ENCODE measurements at places on chromosomes 6 and 20.

DNA sequence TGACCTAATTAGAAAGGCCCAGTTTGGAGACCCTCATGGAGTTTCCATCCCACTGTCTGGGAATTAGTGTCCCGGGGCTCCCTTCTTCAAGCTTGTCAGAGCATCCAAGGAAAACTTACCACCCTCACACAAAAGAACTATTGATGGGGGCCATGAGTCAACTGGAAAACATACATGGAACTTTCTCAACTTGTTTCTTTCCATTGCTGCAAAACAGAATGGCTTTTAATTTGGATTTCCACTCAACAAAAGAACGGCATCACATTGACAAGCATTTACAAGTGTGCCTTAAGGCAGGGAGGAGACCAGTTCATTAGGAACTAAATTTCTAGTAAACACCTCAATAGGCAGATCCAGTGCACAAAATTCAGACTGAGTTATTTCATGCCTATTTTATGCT is 289.1 kb upstream of the PREP start:
- DNase-seq, result no peak

DNA sequence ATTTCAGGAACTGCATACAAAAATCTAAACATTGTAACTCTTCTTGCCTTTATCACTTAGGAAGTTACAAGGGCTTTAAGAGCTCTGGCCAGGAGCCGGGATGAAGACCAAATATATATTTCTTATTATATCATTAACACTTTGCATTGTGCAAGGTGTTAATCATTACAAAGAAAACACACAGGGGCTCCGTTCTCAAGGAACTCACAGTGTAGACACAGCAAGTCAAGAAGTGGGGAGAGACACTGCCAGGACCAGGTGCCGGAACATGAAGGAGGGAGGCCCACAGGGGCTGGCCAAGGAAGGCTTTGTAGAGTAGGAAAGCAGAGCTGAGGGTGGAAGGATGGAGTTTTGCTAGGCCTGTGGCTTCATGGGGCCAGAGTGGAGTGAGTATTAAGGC is 17.4 kb downstream of the ITPR3 start:
- no peak for DNase-seq

GRCh38 chr6:135383301-135383700 is 114.2 kb downstream of the AHI1 start:
- no peak for DNase-seq

GRCh38 chr20:49392745-49393144 is 89.7 kb downstream of the KCNB1 start:
- DNase-seq, result no peak

GRCh38 chr6:146269482-146269881 is 240.6 kb downstream of the GRM1 start:
- no peak for DNase-seq

GRCh38 chr6:96202571-96202970 is 186.8 kb downstream of the FUT9 start:
- DNase-seq, result no peak

DNA sequence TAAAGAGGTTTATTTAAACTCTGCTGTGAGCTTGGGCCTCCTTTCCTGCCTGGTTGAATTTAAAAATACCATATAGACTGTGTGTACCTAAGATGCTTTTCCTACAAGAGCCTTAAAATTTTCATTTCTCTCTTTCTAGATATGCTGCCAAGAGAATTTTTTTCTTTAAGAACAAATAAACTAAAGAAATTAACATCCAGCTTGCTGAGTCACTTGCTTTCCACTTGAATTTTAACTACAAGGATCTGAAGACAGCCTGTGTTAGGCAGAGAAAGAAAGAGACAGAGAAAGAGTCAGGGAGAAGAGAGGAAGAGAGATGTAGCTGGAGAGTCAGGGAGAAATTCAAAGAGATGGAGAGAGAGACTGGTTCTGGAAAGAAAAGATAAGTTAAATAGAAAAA is 18.3 kb upstream of the SNAP25 start:
- DNase-seq, result no peak

DNA sequence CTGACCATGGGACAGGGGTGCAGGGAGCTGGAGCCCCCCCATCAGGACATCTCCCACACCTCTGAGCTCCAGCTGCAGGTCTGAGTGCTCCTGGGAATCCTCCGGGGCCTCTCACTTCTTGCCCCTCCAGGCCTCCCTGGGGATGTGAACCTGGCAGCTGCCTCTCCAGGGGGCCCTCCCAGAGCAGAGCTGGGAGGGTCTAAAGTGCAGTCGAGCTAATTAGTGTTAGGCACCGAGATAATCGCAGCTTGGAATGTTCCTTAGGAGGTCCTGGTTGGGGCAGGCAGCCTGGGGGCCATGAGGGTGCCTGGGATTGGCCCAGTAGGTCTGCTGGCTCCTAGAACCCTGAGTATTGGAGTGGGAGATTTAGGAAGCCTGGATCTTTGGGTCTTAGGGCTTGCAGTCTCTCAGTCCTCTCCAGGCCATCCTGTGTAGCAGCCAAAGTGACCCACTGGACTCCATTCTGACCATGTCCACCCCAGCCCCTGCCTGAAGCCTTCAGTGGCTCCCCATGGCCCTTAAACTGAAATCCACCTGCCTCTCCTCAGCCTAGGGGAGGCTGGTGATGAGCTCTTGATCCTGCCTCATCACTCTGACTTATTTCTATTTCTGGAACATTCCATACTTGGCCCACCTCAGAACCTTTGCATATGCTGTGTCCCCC is 26.0 kb downstream of the CEBPB start:
- no peak for DNase-seq

DNA sequence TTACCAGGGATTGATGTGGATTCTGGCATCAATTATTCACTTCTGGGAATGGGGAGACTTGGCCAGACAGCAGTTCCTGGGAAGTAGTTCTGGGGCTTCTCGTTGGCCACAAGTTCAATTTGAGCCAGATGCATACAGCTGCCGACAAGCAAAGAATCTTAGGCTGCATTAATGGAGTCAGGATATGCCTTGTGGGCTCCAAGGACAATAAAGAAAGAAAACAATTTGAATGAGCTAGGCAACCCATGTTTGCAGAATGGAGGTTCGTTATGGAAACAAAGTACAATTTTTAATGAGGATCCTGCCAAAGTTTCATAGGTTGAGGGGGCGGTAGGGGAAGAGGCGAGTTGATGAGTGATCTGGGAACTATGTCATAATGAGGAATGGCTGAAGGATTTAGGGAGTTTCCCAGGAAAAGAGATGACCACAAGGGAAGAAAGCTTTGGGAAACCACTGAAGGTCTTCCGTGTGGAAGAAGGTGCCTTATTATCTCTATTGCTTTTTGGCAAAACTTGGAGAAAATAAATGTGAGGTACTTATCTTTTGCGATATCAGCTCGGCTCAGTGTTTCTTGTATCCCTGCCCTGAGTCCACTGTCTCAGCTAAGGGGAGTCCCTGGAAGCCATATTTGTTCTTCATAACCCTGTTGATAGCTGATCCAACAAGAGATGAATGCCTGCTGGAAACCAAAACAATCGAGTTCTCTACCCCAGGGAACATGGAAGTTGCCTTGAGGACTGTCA is 181.0 kb upstream of the ZNF217 start:
- peak; percentile 88 for DNase-seq

GRCh38 chr20:62956387-62957135 is 4.1 kb downstream of the SLC17A9 start:
- DNase-seq, result no peak

DNA sequence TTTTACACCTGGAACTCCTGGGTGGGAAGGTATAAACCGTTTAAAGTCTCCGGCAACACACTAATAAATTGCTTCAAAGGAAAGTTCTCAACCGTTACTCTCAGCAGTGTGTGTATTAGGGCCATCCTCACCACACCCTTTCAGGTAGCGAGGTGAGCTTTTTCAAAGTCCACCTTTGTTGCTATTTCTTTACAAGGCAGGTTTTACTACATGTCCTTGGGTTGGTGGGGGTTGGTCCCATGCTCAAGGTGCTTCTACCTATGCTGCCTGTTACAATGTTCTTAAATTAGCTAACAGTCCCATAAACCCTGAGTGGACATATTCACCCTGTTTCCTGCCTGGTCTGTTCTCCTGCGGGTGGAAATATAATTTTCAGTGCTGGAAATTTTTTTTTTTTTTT is 13.2 kb upstream of the OSER1 start:
- DNase-seq, result no peak

GRCh38 chr20:22810626-22811569 is 224.2 kb upstream of the SSTR4 start:
- no peak for DNase-seq

DNA sequence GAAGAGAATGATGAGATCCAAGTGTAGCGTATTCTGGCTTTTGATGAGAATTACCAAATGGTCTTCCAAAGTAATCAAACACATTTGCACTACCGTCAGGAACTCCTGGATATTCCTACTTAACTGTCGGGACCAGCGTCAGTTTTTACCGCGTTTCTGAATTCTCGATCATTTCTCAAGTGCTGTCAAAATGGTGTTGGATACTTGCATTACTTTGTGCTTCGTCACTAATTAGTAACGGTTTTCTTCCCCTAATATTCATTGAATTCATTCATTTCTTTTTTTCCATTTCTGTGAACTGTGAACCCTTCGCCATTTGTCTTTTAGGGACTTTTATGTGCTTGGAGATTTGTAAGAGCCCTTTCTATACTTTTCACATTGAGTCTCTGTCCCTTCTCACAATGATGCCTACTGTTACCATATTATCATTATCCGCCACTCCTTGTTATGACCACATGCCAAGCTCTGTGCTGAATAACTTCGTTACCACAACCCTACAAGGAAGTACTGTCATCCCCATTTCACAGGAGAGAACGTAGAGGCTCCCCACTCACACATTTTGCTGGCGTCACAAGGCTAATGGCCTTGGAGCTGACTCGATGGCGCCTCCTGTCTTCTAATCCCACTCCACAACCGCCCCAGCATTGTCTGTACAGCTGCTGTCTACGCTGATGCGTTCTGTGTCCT is 74.2 kb upstream of the QKI start:
- DNase-seq, result no peak

DNA sequence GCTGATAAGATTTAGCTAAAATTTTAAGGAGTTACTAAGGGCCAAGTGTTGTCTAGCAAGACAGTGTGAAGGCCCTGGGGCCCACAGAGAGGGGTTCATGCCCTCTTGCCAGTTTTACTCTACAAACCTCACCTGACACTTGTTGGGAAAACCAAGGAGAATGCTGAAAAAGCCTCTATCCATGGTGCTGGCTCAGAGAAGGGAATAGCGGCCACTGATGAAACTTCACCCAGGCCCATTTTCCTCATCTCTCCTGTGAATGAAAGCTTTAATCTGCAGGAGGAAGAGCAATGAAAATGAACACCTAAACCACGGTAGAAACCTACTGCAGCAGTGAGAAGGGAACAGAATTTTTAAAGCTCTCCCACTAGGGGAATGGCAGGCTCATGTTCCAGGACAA is 317.3 kb upstream of the CNR1 start:
- DNase-seq, result no peak

DNA sequence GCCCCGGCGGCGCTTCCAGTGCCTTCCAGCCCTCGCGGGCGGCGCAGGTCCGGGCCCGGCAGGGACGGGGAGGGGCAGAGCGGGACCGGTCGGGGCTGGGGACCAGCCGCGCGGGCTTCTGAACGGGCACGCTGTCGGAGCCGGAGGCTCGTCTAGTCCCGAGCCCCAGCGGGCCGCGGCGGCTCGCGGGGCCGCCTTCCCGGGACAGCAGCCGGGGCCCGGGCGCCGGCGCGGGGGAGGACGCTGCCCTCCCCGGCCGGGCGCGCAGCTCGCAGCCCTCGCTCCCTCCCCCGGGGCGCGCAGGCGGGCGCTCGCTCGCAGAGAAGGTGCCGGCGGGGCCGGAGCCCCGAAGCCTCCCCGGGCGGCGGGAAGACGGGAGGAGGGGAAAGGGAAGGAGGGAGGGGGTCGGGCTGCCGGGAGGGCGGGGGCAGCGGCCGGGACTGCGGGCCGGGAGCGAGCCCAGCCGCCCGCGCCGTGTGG is 696 bp upstream of the SIRPA start:
- no peak for DNase-seq

DNA sequence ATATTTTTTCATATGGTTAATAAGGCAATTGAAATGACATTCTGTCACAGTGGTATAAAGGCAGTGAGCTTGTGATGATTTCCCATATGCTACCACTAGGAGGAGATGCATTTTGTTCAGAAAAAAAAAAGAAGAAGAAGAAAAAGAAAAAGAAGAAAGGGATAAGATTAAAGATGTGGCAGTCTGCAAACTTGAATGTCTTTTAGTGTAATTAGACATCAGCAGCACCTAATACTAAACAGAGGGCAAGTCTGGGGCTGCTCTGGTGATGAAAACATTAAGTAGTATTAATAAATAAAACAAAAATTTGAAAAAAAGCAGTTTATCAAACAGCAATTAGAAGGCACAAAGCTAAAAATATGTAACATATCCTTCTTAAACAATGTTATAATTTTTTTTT is 95.4 kb upstream of the DEFB112 start:
- DNase-seq, result no peak

DNA sequence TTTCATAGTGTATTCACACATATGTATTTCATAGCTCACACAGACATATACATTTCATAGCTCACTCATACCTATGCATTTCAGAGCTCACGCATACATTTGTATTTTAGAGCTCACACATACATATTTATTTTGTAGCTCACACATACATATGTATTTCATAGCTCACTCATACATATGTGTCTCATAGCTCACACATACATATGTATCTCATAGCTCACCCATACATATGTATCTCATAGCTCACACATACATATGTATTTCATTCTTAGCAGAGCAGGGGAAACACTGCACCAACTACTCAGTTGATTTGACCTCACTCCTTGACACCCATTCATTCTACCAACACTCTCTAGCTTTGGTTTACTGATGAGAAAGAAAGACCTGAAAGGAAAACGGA is 713.6 kb downstream of the QKI start:
- DNase-seq, result no peak

DNA sequence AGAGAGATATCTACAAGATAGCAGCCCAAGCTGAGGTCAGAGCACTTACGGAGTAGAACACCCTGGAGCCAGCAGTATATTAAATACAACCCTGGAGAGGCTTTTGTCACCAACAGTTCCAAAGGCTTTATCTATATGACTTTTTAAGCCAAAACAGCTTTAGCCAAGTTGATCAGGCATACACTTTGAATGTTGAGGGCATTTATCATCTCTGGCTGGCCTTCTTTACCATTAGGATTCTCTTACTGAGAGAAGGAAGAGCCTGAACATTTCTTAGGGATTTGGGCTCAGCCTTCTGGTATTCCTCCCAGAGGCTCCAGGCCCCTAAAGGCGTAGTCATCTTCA is 161.3 kb upstream of the RIMS1 start:
- no peak for DNase-seq

GRCh38 chr6:56437171-56437900 is 190.0 kb upstream of the COL21A1 start:
- no peak for DNase-seq
